ENCODE measurements at places on chromosomes 4 and X. TPM values are rescaled to one million over a fixed set of nuclear protein-coding genes. Genes with fewer than 3 reads are reported as not detected.

Gene CXCL5
- total RNA-seq = 0.77 TPM

Gene SH3D19
- 5.3 TPM for total RNA-seq

Gene DGKK
- total RNA-seq = 0.11 TPM

Gene RBM46
- total RNA-seq = not detected

Gene PNMA5
- total RNA-seq = not detected

Gene OTUD4
- total RNA-seq = 5.0 TPM

Gene ZNF41
- total RNA-seq = 24.6 TPM

Gene RBMX
- total RNA-seq = 495 TPM

Gene WNK3
- total RNA-seq = 3.6 TPM

DNA sequence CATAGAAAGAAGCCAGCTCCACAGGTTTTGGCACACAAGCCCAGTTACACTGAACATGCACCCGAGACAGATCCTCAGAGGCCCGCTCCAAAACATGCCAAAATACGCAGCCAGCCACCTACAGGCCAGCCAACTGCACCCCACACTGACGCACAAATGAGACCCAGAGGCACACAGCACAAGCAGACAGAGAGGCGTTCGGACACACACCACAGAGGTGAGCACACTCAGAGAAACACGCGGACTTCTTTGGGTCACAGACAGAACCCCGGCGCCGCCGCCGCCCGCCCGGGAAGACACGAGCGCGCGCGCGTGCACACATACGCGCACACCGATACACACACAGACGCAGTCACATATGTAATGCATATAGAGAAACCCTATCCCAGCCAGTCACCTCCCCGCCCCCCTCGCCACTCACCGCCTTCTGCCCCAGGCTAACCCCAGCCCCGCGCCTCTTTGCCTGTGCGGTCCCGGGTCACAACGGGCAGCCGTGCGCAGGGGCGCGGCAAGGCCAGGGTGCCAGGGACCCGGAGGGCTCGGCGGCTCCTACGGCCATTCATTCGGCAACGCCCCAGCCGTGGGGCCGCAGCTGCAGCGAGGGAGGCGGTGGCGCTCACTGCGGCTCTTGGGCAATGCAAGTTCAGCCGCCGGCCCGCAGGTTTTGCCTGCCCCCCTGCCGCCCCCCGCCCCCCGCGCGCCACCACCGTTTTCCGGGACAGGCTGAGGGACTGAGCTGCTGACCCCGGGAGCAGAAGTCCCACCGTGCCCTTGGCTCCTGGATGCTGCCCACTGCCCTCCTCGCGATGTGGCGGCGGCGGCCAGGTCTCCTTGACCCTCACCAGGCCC lies 553 bp downstream of the SEPTIN6 start:
- DNase-seq = peak; percentile 26

- DNase-seq = no peak
These were observed 73.7 kb downstream of the SPCS3 start for GRCh38 chr4:176393306-176394013.

DNA sequence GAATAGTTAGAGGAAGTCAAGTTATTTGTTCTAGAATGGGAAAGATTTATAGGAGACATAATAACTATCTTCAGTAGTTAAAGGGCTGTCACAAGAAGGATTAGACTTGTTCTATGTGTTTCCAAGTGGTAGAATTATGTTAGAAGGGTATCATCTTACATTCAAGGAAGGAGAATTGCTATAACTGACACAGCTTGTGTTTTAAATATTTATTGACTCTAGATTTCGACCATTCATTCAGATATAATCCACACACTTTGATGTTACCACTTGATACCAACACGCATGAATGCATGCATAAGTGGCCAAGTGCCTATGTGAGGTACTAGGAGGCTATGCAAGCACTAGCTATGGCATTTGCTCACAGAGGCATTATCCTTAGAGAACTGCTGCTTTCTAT lies 122.7 kb downstream of the CCNB3 start:
- no peak for DNase-seq

DNA sequence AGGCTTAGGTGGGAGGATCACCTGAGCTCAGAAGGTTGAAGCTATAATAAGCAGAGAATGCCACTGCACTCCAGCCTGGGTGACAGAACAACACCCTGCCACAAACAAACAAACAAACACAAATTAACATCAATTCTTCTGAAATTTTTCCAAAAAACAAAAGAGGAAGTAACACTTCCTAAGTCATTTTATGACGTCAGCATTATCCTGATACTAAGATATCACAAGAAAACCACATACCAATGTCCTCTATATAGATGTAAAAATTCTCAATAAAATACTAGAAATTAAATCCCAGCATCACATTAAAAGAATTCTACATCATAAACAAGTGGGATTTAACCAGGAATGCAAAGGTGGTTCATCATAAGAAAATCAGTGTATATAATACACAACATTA lies 64.4 kb upstream of the STK26 start:
- no peak for DNase-seq

DNA sequence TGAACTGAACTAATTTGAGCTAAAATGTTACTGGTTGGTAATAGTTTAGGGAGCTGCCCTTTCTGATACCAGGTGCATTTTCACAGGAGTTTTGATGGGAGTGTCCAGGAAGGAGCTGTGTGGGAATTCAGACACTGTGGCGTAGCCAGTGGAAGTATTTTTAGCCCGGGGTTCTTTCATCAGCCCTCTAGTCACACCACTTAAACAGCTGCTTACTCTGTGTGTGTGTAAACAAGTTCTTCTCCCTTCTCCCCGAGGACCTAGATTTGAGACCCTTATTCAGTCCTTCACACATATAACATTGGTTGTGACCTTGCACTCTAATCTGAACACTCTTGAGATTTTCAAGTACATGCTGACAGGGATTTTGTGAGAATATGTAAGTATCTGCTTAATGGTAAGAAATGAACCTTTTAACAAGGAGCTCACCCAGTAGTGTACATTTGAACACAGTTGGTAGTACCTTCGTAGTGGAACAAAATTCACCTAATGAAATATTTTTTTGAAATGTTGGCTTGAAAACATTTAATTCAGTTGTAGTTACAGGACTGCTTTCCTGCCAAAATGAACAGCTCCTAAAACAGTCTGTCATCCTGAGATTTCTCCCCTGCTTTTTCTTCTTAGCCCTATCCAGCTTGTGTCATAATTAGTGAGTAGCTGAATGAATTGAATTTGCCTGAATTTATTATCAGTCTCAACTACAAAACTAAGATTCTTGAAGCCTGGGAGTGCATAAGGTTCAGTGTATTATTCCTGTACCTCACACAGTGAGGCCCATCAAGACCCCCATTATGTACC lies 61.8 kb downstream of the BMPR1B start:
- no peak for DNase-seq

- DNase-seq = no peak
These were observed 17.9 kb downstream of the OCRL start for GRCh38 chrX:129557844-129558480.

DNA sequence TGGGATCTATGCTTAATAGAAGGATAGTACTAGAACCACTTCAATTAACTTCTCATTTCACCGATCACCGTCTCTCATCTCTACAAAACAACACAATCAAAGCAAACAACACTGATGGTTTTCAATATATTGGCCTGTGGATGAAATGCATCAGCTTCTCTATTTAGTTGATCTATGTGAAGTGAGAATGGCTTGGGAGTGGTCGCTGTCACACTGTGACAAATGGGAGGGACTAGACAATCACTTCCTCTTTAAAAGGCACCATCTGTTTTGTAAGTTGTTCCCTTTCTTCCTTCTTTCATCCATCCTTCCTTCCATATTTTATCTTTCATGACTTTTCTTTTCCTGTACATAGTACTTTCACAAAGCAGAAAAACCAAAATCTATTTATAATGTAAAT lies 23.9 kb upstream of the NWD2 start:
- no peak for DNase-seq

GRCh38 chr4:105451346-105451745 lies 22.5 kb downstream of the PPA2 start:
- DNase-seq = no peak

DNA sequence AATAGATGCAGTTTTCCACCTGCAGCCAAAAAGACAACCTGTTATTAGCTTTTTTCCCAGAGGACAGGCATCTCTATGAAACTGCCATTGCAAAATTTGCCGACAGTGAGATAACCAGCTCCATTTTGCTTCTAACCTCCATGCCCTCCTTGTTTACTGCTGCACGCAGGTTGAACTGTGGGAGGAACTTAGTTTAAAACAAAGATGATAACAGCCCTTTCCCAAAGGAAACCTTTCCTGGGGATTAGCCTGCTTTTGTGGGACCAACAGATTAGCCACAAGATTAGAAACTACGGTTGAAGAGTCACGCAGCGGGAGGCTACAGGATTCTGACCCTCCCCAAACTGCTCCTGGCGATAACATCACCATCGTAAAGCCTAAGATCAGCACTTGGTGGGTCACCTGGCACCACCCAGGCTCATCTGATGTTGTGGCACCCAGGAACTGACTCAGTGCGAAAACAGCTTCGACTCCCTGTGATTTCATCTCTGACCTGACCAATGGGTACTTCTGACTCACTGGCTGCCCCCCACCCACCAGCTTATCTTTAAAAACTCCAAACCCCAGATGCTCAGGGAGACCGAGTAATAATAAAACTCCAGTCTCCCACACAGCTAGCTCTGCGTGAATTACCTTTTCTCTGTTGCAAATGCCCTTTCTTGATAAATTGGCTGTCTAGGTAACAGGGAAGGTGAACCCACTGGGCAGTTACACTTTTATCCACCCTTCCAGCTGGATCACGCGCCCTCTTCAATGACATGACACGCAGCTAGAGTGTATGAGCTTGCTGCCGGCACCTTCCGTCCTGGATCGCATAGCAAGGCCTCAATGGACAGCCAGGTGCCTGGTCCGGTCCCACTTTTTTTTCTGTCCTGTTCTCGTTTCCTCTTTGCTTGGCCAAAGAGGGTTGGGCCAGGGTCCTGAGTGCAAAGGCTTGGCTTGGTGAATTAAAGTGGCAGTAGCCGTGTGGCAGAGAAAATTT lies 27.2 kb downstream of the NOP14 start:
- peak; percentile 65 for DNase-seq

DNA sequence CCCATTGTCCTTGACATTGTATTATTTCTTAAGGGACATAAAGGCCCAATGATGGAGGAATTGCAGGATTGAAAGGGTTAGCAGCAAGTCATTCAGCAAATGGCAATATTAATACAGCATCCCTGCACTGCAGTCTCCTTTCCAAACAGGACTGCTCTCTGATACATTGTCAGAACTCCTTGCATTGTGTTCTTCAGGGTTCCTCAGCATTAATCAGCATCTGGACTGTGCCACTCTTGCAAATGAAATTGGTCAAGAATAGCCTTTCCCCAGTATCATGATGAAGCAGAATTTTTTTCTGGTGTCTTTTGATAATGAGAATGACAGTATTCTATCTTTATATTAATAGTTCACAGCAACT lies 272.6 kb upstream of the HAND2 start:
- DNase-seq = no peak

- no peak for DNase-seq
These were observed 117.9 kb downstream of the STIM2 start for GRCh38 chr4:26978387-26979053.

GRCh38 chrX:19342331-19342906 lies 1.3 kb upstream of the PDHA1 start:
- DNase-seq = no peak

- no peak for DNase-seq
These were observed 1671.6 kb upstream of the TENM3 start for GRCh38 chr4:180571516-180572055.

GRCh38 chr4:113969709-113970334 lies 9.6 kb downstream of the ARSJ start:
- DNase-seq = no peak

- peak; percentile 17 for DNase-seq
These were observed 10.5 kb downstream of the SEPTIN11 start for GRCh38 chr4:76960014-76960413.

DNA sequence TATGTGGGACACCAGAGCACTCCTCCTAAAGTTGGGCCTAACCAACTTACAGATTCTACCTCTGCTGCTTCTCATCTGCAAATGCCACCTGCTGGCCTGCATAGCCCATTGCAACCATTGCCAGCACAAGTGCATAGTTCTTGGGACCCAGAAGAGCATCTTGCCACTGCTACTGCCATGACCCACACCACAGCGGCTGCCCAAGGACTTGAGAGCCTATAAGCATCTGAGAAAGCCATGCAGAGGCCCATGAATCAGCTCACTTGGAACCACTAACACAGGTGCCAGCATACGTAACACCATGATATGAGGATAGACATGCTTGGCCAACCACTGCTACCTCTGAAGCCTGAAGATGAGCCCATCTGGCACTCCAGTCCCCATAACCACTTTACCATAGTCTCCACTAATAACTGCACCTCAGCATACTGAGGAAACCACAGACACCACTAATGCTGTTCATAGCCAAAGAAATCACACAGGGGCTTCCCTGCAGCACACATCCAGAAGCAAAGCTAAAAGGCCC lies 258.1 kb upstream of the AGTR2 start:
- DNase-seq = no peak

DNA sequence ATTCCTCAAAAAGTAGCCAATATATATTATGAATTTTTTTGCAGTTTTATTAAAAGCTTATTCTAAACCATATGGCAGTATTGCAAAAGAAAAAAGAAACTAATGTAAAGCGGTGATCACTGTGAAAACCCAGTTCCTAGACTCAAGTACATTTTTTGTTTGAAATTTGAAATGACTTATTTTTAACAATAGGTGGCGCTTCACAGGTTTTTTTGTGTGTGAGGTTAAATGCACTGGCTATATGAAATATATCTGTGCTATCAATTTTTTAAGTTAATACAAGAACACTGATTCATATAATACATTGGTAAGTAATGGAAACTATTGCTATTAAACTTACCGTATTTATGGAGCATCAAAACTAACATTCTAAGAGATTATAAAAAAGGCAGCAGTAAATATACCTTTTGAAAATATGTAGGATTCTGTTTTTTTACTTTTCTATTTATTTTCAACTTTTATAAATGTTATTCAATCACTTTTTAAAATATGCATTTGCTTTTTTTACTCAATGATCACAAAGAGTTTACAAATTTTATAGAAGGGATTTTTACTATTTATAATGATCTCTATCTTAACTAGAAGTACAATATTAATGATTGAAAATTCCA lies 5.6 kb upstream of the SPRY1 start:
- no peak for DNase-seq

GRCh38 chrX:19593690-19594089 lies 78.4 kb upstream of the MAP3K15 start:
- DNase-seq = peak; percentile 10

DNA sequence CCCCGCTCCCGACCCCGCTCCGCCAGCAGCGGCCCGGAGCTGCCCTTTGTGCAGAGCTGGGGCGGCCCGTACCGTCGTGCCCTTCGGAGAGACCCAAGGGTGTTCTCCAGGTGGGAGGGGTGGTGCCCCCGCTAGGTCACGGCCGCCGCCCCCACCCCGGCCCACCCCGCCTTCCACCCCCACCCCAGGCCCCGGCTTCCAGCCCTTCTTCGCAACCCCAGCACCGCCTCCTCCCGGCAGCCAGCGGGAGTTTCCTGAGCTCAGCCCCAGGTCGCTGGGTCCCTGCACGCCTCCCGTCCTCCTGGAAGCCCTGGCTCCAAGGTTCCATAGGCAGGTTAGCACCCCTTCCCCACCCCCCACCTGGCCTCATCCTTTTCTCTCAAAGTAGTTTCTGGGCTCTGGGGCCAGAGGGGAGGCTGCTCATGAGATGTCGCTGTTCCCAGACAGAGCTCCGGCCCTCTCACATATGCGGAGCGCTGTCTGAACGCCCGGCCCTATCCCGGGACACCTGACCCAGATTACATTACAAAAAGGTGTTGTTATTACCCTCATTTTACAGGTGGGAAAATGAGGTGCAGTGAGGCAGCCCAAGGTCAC lies 25.2 kb upstream of the FGFR3 start:
- peak; percentile 51 for DNase-seq

All from Daoy (cell line).